ENCODE measurements at places on chromosomes 12 and 14. TPM values are rescaled to one million over a fixed set of nuclear protein-coding genes. Genes with fewer than 3 reads are reported as not detected.

Gene NRL
- 1.5 TPM for total RNA-seq

Gene NGB
- not detected for total RNA-seq

Gene C14orf180
- total RNA-seq, result not detected

GRCh38 chr14:102831163-102831804 is 54.0 kb downstream of the TRAF3 start:
- DNase-seq, result no peak

DNA sequence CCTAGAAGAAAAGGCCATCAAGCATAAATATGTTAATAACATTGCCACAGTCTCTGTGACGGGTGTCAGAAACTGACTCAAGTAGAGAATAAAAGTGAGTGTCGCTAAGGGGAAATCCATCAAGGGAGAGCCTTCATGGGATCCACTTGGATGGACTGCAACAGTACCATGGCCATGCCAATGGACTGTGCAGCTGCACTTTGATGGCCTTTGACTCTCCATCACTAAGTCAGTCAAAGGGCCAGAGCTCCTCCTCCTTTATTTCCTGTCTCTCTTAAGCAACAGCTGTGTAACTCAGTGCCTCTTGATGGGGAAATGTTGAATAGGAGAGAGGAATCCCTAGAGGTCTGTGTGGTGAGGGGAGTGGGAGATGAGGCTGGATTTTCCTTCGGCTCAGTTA is 335.2 kb downstream of the BMP4 start:
- DNase-seq, result no peak

GRCh38 chr12:3673981-3674708 is 78.8 kb downstream of the CRACR2A start:
- DNase-seq, result no peak

DNA sequence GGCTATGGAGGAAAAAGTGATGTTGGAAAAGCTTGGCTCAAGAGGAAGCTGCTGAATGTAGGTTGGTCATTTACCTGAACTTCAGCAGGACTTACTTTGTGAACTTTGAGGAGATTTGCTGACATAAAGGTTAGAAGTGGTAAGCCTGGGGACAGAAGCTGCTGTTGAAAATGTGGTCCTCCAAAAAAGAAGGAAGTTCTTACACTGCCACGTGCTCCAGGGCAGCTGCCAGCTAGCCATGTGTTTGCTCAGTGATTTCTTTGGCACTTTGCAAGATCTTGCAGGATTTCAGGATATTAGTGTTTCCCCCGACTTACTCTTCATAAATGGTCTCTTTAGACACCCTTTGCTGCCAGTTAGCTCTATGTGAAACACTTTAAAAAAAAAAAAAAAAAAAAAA is 14.8 kb upstream of the DYRK2 start:
- no peak for DNase-seq

GRCh38 chr12:47356129-47356700 is 276.5 kb upstream of the AMIGO2 start:
- no peak for DNase-seq
